A549 treated with AZD2906 at 1 μM for 4 hours (cell line): ENCODE measurements at places on chromosomes 13 and 19. TPM values are rescaled to one million over a fixed set of nuclear protein-coding genes. Genes with fewer than 3 reads are reported as not detected.

The LMTK3 gene
- total RNA-seq = 2.5 to 5.4 TPM (median 5.0 TPM) in 5 replicates

The CEACAM4 gene
- not detected in 5 replicates for total RNA-seq

The EBI3 gene
- 2.5 to 4.9 TPM (median 3.1 TPM) in 5 replicates for total RNA-seq

The LRRC4B gene
- 0.41 to 0.55 TPM (median 0.44 TPM) in 5 replicates for total RNA-seq

The LHB gene
- total RNA-seq = not detected in 5 replicates

The DZIP1 gene
- 10.6 to 12.3 TPM (median 11.6 TPM) in 5 replicates for total RNA-seq

The IPO5 gene
- total RNA-seq = 66.8 to 97.0 TPM (median 76.4 TPM) in 5 replicates

The KLHL1 gene
- total RNA-seq = not detected in 5 replicates

The GPATCH1 gene
- total RNA-seq = 12.7 to 14.8 TPM (median 13.4 TPM) in 5 replicates

The FGF21 gene
- not detected in 5 replicates for total RNA-seq

The RUBCNL gene
- total RNA-seq = 0.08 to 0.18 TPM (median 0.09 TPM) in 5 replicates

The LRP3 gene
- 31.4 to 56.6 TPM (median 52.8 TPM) in 5 replicates for total RNA-seq

The CD79A gene
- 0.80 to 1.3 TPM (median 1.0 TPM) in 5 replicates for total RNA-seq

The PRODH2 gene
- 0.14 to 0.56 TPM (median 0.23 TPM) in 5 replicates for total RNA-seq

The ADM5 gene
- total RNA-seq = 2.9 to 5.7 TPM (median 5.0 TPM) in 5 replicates

The ZNF492 gene
- not detected in 5 replicates for total RNA-seq

The INSL3 gene
- total RNA-seq = 0.35 to 0.76 TPM (median 0.45 TPM) in 4 of 5 replicates, not detected in the other

The CERS1 gene
- total RNA-seq = 3.6 to 5.3 TPM (median 5.0 TPM) in 5 replicates

The CYP4F12 gene
- 2.0 to 2.8 TPM (median 2.5 TPM) in 5 replicates for total RNA-seq

The OXGR1 gene
- not detected in 5 replicates for total RNA-seq
